ENCODE measurements at places on chromosomes 4 and X. TPM values are rescaled to one million over a fixed set of nuclear protein-coding genes. Genes with fewer than 3 reads are reported as not detected.

Gene CACNA1F
- 0.37 TPM for total RNA-seq

Gene PDS5A
- total RNA-seq, result 23.0 TPM

Gene RAB9B
- total RNA-seq, result 44.7 TPM

Gene NSUN7
- total RNA-seq, result not detected

Gene TBX22
- total RNA-seq, result not detected

Gene MTMR8
- 0.19 TPM for total RNA-seq

Gene RBM47
- 3.5 TPM for total RNA-seq

Gene APOOL
- 53.5 TPM for total RNA-seq

Gene HMGN5
- total RNA-seq, result 2.1 TPM

Gene RBMXL3
- total RNA-seq, result not detected

Gene RADX
- total RNA-seq, result 1.7 TPM

Gene PRRG1
- total RNA-seq, result 17.3 TPM

GRCh38 chrX:105190252-105190853, 30.1 kb downstream of the TEX13A start:
- no peak overlapping the region for H3K27ac ChIP-seq
- H3K36me3 ChIP-seq, result no peaks in the 10 kb centered on the region
- no peaks in the 10 kb centered on the region for H3K27me3 ChIP-seq

DNA sequence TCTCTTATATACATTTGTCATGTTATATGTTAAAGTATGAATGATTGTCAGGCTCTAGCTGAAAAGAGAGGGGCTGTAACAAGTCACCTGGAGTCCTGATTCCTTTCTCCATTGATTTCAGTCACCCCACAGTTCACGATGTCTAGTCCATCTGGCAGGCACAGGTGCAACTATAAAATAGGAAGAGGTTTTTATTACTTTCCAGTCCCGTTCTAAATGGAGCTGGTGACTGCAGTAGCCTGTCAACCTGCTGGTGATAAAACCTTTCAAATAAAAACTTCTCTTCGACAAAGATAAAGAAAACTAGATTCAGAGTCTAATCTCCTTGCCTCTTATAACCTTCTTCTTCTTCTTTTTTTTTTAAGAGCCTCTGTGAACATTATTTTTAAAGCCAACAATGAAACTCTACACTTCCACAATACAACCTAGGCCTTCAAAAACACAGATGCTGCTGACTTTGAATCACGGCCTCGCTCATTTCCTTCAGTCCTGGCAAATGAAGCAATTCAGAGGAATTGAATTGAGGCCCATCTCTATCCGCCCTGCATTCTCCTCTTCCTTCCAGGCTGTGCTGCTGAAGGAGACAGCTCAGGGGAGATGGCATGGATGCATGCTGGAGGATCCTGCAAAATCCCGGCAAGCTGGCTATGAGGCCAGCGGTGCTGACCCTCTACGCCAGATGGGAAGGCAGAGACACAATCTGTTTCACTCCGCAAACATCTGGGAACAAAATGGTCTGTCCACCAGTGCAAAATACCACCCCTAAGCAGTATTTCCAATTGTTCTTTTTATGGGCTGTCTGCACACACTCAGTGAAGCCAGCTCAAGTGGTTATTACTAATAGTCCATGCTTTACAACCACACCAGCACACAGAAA, 27.3 kb upstream of the CDKN2AIP start:
- DNase-seq, result no peak
- no peaks in the 10 kb centered on the region for H3K4me1 ChIP-seq
- H3K36me3 ChIP-seq, result no peaks in the 10 kb centered on the region
- H3K27me3 ChIP-seq, result no peaks in the 10 kb centered on the region
- H3K27ac ChIP-seq, result no peak overlapping the region

- no peaks in the 10 kb centered on the region for H3K27me3 ChIP-seq
- no peak for DNase-seq
- H3K27ac ChIP-seq, result no peak overlapping the region
- H3K4me3 ChIP-seq, result no peak overlapping the region
- peaks cover 27% of the 10 kb centered on the region for H3K4me1 ChIP-seq
Measured at GRCh38 chrX:47562615-47563243, 1.7 kb downstream of the ARAF start.

- no peaks in the 10 kb centered on the region for H3K27me3 ChIP-seq
- H3K4me3 ChIP-seq, result no peak overlapping the region
- no peaks in the 10 kb centered on the region for H3K36me3 ChIP-seq
Measured at GRCh38 chrX:129714581-129714980, 24.2 kb upstream of the XPNPEP2 start.

GRCh38 chrX:49309401-49309981, 6.0 kb downstream of the GAGE10 start:
- no peak for DNase-seq
- peak overlapping the region; percentile 55 for H3K4me3 ChIP-seq
- no peaks in the 10 kb centered on the region for H3K4me1 ChIP-seq
- H3K27ac ChIP-seq, result peak overlapping the region; percentile 61
- H3K27me3 ChIP-seq, result no peaks in the 10 kb centered on the region

- no peaks in the 10 kb centered on the region for H3K27me3 ChIP-seq
- peaks cover 5% of the 10 kb centered on the region for H3K4me1 ChIP-seq
- no peak for DNase-seq
- H3K36me3 ChIP-seq, result no peaks in the 10 kb centered on the region
- no peak overlapping the region for H3K4me3 ChIP-seq
Measured at GRCh38 chr4:156291317-156291716, 337.7 kb upstream of the CTSO start.

DNA sequence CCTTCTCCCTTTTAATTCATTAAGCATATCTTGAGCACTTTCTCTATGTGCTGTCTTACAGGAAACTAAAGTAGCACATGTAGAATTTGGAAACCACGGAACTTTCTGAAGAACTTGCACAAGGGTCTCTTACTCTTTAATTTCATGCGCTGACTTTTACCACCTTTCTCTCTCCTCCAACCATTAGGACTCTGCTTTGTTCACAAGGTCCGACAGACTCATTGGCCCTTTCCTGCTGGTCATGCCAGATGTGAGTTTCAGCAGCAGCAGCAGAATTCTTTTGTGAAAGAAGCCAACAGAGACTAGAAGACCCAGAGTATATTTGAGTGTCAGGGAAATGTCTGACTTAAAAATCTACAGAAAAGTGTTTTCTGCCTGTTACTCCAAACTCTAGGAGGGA, 207.1 kb downstream of the GUCY2F start:
- DNase-seq, result no peak
- H3K36me3 ChIP-seq, result no peaks in the 10 kb centered on the region
- H3K4me3 ChIP-seq, result no peak overlapping the region
- H3K27me3 ChIP-seq, result peaks cover 22% of the 10 kb centered on the region
- H3K27ac ChIP-seq, result no peak overlapping the region
- H3K4me1 ChIP-seq, result no peaks in the 10 kb centered on the region

DNA sequence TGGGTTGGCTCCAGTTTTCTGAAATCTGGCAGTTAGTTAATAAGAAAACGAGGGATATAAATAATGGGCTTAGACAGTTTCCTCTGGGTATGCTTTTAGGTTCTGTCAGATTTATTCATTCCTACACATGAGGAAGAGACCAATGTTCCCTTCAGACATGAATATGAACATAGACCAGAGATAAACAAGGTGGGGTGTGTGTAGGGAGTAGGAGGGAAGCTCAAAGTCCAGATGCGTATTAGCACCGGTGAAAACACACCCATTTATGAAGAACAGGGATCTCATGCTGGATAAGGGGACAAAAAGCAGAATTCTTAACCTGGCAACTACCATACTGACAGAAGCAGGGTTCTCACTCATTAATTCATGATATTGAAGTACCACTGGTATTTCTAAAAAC, 223.0 kb downstream of the SOWAHB start:
- H3K4me1 ChIP-seq, result no peaks in the 10 kb centered on the region
- no peak overlapping the region for H3K4me3 ChIP-seq
- H3K27me3 ChIP-seq, result no peaks in the 10 kb centered on the region
- no peaks in the 10 kb centered on the region for H3K36me3 ChIP-seq
- H3K27ac ChIP-seq, result no peak overlapping the region
- DNase-seq, result no peak

- H3K4me3 ChIP-seq, result no peak overlapping the region
- no peak for DNase-seq
- no peaks in the 10 kb centered on the region for H3K36me3 ChIP-seq
- H3K4me1 ChIP-seq, result no peaks in the 10 kb centered on the region
- no peaks in the 10 kb centered on the region for H3K27me3 ChIP-seq
Measured at GRCh38 chr4:189090174-189090814, 850.4 kb upstream of the FRG1 start.

- DNase-seq, result no peak
- H3K4me1 ChIP-seq, result no peaks in the 10 kb centered on the region
- peaks cover 5% of the 10 kb centered on the region for H3K27me3 ChIP-seq
- no peak overlapping the region for H3K27ac ChIP-seq
Measured at GRCh38 chr4:83646538-83647239, 110.8 kb downstream of the GPAT3 start.

DNA sequence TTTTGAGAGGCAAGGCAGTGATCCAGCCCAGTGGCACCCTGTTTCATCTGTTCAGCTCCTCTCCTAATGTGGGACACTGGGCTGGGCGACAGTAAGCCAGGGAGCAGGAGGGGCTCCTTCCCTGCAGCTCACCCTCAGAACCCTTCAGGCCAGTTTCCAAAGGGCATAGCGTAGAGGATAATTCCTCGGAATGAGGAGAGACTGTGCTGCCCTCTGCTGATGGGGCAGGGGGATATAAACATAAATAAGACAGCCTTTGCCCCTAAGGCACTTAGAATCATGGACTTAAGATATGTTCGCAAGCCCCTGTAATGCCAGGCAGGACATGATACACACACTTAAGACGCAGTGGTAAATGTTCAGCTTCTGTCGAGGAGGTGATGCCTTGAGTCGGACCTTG, 27.9 kb upstream of the ZNF185 start:
- H3K27me3 ChIP-seq, result no peaks in the 10 kb centered on the region
- no peak overlapping the region for H3K27ac ChIP-seq
- H3K36me3 ChIP-seq, result no peaks in the 10 kb centered on the region
- no peak overlapping the region for H3K4me3 ChIP-seq
